ENCODE measurements at places on chromosomes 16 and 17. TPM values are rescaled to one million over a fixed set of nuclear protein-coding genes. Genes with fewer than 3 reads are reported as not detected.

The MEIOC gene
- 1.6 TPM for polyA plus RNA-seq

The GJD3 gene
- polyA plus RNA-seq: 0.18 TPM

The C16orf74 gene
- 2.9 TPM for polyA plus RNA-seq

The ENPP7 gene
- polyA plus RNA-seq: 6.5 TPM

The C16orf96 gene
- 0.17 TPM for polyA plus RNA-seq

The FUS gene
- 635 TPM for polyA plus RNA-seq

The CACNG1 gene
- polyA plus RNA-seq: not detected

The KRT17 gene
- 1.2 TPM for polyA plus RNA-seq

- no peak for DNase-seq
Observed at GRCh38 chr17:72931163-72931562, 161.3 kb downstream of the SLC39A11 start.

GRCh38 chr16:13291591-13292333, 390.4 kb downstream of the SHISA9 start:
- peak; percentile 9 for DNase-seq

- no peak for DNase-seq
Observed at GRCh38 chr17:13437966-13438779, 163.6 kb downstream of the HS3ST3A1 start.

- no peak for DNase-seq
Observed at GRCh38 chr17:56434610-56435009, 158.9 kb upstream of the NOG start.

- DNase-seq: no peak
Observed at GRCh38 chr17:68461122-68461539, 3.8 kb upstream of the WIPI1 start.

GRCh38 chr16:79188115-79188738, 412.3 kb downstream of the MAF start:
- no peak for DNase-seq

- DNase-seq: no peak
Observed at GRCh38 chr17:13601322-13601775, 380 bp downstream of the HS3ST3A1 start.

DNA sequence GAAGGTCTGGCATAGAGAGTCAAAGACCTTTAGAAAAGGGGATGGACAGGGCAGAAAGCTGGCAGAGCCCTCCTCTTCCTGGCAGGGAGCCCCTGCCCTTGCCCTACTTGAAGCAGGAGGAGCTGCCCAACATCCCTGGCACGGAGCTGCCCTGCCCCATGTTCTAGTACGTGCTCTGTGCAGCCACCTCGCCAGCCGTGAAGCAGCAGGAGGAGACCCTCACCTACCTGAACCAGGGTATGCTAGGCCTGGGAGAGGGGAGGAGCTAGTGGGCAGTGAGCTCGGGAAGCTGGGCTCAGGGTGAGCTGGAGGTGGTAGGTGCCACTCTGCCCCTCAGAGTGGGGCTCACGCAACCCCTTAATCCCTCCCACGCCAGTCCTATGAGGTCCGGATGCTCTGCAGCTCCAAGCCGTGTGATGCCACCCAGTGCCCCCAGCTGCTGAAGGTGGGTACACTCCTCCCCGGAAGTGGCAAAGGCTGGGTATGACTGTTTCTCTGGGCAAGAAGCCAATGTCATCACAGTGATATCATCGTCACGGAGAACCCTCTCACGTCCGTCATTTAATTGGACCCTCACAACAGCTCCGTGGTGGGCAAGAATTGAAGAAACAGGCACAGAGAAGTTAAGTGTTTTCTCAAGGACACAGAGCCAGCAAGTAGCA, 12.7 kb upstream of the STAC2 start:
- DNase-seq: no peak

- no peak for DNase-seq
Observed at GRCh38 chr16:9165681-9166080, 74.2 kb downstream of the HAPSTR1 start.

DNA sequence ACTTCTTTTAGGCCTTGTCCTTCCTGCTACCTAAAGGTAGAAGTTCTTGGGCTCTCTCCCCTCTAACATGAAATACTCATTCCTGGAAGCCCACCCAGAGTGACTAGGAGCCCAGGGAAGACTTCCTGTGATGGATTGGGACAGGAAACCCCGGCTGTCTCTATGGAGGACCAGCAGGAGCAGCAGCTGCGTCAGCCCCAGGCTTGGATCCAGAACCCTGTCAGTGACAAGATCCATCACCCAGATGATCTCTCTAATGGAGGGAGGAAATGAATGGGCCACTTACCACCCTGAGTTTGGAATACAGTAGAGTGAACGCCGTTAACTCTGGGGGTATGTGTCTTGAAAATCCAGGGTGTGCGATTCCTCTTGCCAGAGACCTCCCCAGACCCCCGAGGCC, 195.7 kb upstream of the WSCD1 start:
- DNase-seq: no peak

DNA sequence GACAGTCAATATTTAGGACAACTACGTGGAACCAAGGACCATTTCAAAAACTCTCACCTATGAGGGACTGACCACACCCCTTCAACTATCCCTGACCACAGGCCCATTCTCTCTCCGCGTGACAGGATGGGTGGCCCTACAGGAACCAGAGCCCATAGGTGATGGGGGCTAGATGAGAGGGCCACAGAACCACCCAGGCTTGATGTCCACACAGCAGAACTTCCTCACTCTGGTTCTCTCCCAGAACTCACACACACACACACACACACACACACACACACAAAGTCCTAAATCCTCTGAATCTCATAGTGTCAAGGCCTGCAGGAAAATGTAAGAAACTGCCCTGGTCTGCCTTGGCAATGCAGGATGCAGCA, 1.5 kb downstream of the ZNF319 start:
- DNase-seq: no peak

GRCh38 chr17:51165680-51166197, 472 bp upstream of the NME2 start:
- no peak for DNase-seq

Measured in right renal pelvis (tissue), 4 donors.